EL (cell line): ENCODE measurements at places on chromosomes 3 and 15.

- DNase-seq: no peak
Observed at GRCh38 chr15:99154271-99154670, 49.4 kb downstream of the SYNM start.

GRCh38 chr15:46525984-46526725 is 891.3 kb downstream of the SQOR start:
- DNase-seq: no peak

GRCh38 chr3:100975714-100976113 is 17.5 kb downstream of the ABI3BP start:
- no peak for DNase-seq

DNA sequence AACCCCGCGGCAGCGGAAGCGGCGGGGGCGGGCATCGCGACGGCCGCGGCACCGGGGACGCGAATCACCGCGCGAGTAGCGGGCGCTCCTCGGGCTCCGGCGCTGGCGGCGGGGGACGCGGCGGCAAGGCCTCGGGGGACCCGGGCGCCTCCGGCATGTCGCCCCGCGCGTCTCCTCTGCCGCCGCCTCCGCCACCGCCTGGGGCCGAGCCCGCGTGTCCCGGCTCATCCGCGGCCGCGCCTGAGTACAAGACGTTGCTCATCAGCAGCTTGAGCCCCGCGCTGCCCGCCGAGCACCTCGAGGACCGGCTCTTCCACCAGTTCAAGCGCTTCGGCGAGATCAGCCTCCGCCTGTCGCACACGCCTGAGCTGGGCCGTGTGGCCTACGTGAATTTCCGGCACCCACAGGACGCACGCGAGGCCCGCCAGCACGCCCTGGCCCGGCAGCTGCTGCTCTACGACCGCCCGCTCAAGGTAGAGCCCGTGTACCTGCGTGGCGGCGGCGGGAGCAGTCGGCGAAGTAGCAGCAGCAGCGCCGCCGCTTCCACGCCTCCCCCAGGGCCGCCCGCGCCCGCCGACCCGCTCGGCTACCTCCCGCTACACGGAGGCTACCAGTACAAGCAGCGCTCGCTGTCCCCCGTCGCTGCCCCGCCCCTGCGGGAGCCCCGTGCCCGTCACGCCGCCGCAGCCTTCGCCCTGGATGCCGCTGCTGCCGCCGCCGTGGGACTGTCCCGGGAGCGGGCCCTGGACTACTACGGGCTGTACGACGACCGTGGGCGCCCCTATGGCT is 675 bp downstream of the RBM15B start:
- peak; percentile 41 for DNase-seq

- DNase-seq: peak; percentile 89
Observed at GRCh38 chr15:38996111-38996631, 431.6 kb upstream of the RASGRP1 start.

- DNase-seq: no peak
Observed at GRCh38 chr15:63992300-63992699, 54.0 kb downstream of the DAPK2 start.

GRCh38 chr3:24156466-24156865 is 211.4 kb downstream of the NR1D2 start:
- peak; percentile 96 for DNase-seq

DNA sequence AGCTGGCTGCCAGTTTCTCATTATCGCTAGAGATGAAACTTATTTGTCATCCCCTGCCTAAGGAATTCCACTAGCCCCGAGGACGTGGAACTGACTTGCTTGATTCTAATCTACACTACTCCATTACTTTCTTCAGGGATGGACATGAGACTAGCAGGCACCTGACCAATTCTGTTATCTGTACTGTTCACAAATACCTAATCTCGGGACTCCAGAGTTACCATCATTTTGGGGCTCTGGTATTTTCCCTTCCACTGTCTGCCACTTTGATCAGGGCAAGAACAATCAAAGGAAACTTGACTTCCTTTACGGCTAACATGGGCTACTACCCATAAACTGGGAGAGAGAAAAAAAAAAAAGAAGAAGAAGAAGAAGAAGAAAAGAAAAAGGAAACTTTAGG is 27.8 kb downstream of the BMF start:
- no peak for DNase-seq

DNA sequence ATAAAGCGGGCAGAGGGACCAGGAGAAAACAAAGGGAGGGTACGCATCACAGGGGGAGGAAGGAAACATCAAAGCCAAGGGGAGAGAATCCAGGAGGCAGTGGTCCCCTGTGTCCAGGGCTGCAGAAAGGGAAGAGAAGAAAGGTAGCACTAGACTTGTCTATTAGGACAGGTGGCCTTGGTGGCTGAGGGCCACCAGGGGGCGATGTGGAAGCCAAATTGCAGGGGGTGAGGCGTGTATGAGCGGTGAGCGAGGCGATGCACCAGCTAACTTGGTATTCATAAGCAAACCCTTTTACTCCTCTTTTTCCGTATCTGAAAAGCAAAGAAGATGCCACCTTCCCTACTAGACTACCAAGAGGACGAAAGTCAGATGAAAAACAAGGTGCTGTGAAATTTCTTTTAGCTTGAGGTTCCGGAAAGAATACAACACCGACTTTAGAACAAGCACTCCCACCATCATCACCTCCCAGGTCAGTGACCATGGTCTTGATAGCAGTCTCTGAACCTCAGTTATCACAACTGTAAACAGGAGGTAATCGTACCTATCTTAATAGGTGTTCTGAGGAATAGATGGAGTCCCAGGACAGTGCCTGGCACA is 654.4 kb upstream of the ADAMTS9 start:
- peak; percentile 52 for DNase-seq

GRCh38 chr3:46660003-46660402 is 33.5 kb downstream of the ALS2CL start:
- DNase-seq: peak; percentile 39

- DNase-seq: peak; percentile 26
Observed at GRCh38 chr15:62453375-62453774, 288.3 kb upstream of the C2CD4B start.

GRCh38 chr3:128080323-128081080 is 28.3 kb downstream of the SEC61A1 start:
- peak; percentile 97 for DNase-seq

DNA sequence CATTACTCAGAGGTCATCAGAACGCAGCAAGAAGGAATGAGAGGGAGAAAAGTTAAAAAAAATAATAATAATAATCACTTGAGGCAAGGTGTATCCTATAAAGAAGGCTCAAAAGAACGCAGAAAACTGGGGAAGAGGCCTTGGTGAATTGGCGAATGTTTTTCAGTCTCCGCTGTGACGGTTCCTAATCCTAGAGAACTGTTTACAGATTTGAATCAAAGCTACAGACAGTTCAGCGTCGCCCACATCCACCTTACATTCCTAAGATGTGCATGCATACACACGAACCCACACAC is 634 bp downstream of the ZMAT3 start:
- DNase-seq: no peak

GRCh38 chr3:9135930-9136525 is 113.4 kb downstream of the SRGAP3 start:
- DNase-seq: no peak

GRCh38 chr3:121601212-121601812 is 8.1 kb downstream of the FBXO40 start:
- no peak for DNase-seq

DNA sequence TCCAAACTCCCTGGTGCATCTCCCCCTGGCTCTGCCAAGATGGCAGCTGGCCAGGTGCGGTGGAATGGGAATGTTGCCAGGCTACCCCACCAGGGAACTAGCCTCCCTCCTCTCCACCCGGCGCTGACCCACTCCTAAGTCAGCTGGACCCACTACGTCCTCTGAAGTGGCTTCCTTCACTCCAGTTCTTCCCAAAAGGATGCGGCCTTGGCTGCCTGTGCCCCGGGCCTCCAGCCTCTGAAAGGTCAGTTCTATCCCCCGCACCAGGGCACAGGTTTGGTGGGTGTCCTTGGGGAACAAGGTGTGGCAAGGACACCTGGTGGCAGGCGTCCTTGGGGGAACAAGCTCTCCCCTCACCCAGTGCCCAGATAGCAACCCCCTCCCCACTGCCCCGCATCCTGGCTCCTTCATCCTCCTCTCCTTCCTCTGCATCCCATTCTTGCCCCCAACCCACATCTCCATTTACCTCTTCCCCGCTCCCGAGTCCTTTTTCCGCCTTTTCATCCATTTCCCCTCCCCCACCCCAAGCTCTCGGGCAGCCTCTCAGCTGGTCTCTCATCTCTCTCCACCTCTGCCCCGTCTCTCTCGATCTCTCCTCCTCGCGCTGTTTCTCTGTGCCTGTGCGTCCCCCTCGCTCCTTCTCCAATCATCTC is 54.0 kb downstream of the LHFPL4 start:
- DNase-seq: no peak

- DNase-seq: no peak
Observed at GRCh38 chr3:3241596-3241995, 62.1 kb upstream of the CRBN start.

DNA sequence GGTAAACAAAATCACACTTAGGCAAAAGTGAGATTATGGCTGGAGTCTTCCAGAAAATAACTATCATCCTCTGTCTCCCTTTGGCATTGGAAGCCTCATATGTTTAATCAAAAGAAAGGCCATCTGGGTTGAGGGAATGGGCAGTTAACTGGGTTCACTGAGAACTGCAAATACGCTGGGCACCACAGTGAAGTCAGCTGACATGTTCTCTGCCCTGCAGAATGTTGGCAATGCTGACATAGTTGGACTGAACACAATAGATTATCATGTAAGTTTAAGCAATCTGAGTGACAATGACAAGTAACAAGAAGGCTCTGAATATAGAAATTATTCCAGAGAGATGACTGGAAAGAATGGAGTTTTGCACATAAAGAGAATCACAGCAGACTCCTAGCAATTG is 43.8 kb upstream of the SLC25A26 start:
- DNase-seq: no peak

DNA sequence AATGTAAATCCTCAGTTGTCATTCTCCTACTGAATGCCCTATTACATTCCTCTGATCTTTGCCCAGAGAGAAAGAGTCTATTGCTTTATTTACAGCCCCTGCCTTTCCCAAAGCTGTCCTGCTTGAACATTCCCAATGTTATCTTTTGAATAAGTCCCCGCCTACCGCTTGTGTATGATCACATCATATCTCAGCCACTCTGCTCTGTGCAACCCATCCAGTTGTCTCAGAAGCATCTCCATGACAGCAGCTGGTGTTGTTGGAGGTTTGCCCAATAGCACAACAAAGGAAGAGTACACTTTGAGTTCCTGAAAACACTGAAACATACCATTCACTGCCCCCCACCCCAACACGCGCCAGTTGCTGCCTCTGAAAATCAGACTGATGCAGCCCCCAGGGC is 22.0 kb upstream of the FAM3D start:
- no peak for DNase-seq

DNA sequence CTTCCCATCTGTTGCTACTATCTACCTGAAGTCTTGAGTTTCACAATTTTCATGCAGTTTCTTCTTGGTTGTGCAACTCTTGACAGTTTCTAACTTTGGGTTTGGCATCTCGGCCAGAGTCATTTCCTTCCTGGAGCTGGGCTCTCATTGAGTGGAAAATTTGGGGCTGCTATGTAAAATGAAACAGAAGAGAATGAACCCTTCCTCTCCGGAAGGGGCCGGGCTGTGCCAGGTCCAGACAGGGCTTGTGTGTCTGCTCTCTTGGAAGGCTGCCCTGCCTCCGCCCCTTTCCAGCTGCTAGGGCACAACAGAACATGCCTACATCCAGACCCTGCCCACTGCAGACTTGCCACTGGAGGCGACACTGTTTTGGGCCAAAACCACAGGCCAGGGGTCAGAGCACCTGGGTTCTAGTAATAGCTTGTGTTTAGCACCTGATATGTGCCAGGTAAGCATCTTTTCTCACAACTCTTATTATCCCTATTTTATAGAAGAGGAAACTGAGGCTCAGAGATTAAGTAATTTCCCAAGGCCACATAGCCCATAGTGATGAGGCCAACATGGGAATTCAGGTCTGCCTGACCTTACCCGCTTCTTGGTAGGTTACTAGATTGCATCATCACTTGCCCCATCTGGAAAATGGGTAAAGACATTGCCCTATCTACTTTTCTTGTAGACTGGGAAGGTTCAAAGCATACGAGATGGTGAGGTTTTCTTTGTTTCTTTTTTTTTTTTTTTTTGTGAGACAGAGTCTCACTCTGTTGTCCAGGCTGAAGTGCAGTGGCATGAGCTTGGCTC is 25.0 kb downstream of the IRAK2 start:
- DNase-seq: no peak
